ENCODE measurements at places on chromosomes 7 and 10.

GRCh38 chr10:35331894-35332640, 4.2 kb upstream of the CCNY start:
- H3K36me3 ChIP-seq = peaks cover 4% of the 10 kb centered on the region
- H3K4me1 ChIP-seq = peaks cover 9% of the 10 kb centered on the region
- no peak overlapping the region for H3K4me3 ChIP-seq
- no peaks in the 10 kb centered on the region for H3K27me3 ChIP-seq
- no peak for DNase-seq
- no peak overlapping the region for H3K27ac ChIP-seq

DNA sequence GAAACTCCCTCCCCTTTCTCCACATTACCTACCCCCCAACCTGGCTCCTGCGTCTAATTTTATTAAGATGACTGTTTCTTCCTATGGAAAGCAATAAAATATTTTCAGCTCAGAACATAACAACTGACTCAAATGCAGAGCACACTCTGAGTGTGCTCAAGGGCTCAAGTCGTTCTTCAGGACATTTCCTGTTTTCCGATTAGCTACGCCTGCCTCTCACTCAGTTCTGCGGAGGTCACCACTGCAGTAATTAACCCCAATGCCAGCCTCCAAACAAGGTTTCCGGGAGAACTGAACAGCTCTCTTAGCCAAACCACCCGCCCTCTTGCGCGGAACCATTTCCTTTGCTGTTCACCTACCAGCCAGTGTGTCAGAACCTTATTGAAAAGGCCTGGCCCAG, 19.3 kb downstream of the MYOF start:
- no peaks in the 10 kb centered on the region for H3K27me3 ChIP-seq
- peaks cover 8% of the 10 kb centered on the region for H3K4me1 ChIP-seq
- H3K27ac ChIP-seq = no peak overlapping the region
- no peak for DNase-seq
- no peaks in the 10 kb centered on the region for H3K36me3 ChIP-seq

DNA sequence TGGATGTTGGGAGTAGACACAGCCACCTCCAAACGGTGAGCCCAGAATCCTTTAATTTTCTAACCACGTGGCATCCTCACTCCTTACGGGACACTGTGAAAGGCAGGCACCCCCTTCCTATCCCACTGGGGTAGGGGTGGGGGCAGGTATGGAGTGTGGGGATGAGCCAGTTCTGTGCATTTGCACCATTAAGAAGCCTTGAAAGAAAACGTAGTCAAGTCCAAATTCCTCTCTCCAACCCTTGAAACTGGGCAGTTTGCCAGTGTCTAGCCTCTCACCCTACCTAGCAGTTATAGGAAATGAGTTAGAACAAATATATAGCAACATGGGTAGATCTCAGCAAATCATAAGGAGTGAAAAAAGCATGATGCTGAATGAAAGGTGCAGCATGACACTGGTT, 92.4 kb upstream of the LEP start:
- no peaks in the 10 kb centered on the region for H3K4me1 ChIP-seq
- H3K36me3 ChIP-seq = no peaks in the 10 kb centered on the region
- H3K27me3 ChIP-seq = peaks cover 6% of the 10 kb centered on the region
- DNase-seq = no peak

DNA sequence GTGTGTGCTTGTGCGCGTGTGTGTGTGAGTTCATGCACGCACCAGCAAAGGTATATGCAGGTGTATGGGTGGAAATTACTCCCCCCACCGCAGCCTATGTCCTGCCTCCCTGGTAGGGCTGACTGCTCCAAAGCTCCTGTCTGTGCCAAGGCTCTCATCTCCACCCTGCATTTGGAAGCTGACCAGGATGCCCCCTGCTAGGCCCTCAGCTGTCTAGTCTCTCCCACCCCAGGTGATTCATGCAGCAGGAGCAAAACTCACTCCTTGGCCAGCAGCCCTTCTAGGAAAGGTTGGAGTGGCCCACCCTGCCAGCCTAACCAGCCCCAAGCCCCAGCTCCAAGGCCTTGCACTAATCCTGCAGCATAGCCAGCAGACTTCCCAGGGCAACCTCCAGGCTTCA, 148.4 kb downstream of the GRID1 start:
- no peak overlapping the region for H3K4me3 ChIP-seq
- H3K36me3 ChIP-seq = no peaks in the 10 kb centered on the region
- peaks cover 6% of the 10 kb centered on the region for H3K27me3 ChIP-seq
- H3K4me1 ChIP-seq = no peaks in the 10 kb centered on the region
- DNase-seq = no peak

DNA sequence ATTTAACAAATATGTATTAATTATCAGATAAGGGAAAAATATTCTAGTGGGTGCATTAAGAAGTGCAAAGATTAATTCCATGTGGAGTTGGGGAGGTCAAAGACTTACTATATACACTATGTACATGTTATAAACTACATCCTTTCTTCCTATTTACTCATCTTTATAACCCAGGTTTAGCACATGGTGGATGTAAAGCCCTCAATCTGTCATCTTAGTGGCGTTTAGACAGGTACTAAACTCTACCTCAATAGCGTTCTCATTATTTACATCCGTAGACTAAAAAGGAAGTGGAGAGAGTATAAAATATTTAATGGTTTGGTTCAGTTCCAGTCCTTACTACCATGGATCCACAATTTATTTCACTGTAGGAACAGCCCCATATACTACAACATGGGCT, 14.8 kb upstream of the CELF2 start:
- no peak overlapping the region for H3K4me3 ChIP-seq
- H3K27me3 ChIP-seq = no peaks in the 10 kb centered on the region
- H3K27ac ChIP-seq = no peak overlapping the region
- H3K36me3 ChIP-seq = no peaks in the 10 kb centered on the region
- no peaks in the 10 kb centered on the region for H3K4me1 ChIP-seq
- DNase-seq = no peak
